ENCODE measurements at places on chromosomes 5 and 9.
A peak's percentile ranks its signal among the peaks of the same experiment; 100 is the strongest.

GRCh38 chr5:139025651-139026050, 150.5 kb upstream of the LRRTM2 start:
- no peak overlapping the region for H3K27ac ChIP-seq
- no peaks in the 10 kb centered on the region for H3K36me3 ChIP-seq
- H3K4me3 ChIP-seq: no peak overlapping the region
- no peak for DNase-seq
- no peaks in the 10 kb centered on the region for H3K27me3 ChIP-seq

DNA sequence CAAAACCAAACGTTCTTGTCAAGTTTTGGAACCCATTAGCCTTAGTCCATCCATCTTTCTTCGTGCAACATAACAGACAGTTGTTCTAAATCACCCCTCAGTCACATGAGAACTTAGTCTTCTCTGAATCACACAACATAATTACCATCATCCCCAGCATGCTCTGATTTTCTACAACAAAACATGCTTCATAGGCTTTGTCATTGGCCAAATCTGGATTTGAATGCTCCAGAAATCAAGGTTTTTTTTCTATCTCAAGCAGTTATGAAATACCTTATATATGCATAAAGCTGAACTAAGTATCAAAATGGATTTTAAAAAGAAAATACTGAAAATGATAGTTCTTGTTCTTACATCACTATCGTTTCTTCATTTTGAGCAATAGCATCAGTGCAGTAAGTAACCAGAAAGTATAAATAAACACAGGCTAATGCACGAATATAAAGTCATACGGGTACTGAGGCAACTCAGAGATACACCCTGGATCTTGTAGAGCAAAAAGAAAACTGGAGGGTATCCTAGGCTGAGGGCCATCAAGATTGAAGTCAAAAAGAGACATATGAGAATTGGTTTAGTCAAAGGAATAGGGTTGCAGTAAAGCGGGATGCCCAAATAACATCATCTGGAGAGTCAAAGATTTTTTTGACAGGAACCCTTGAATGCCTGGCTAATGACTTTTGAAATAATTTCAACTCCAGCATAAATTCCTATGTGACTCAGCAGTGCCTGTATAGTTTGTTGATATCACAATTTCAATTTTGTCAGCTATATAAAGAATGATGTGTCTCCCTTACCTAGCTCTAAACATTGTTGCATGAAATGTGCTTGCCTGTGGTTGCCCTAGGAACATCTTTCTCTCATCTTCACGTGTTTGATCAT, 164.7 kb downstream of the ADAMTSL1 start:
- H3K27me3 ChIP-seq: no peaks in the 10 kb centered on the region
- H3K27ac ChIP-seq: no peak overlapping the region
- H3K4me1 ChIP-seq: no peaks in the 10 kb centered on the region
- no peaks in the 10 kb centered on the region for H3K36me3 ChIP-seq

DNA sequence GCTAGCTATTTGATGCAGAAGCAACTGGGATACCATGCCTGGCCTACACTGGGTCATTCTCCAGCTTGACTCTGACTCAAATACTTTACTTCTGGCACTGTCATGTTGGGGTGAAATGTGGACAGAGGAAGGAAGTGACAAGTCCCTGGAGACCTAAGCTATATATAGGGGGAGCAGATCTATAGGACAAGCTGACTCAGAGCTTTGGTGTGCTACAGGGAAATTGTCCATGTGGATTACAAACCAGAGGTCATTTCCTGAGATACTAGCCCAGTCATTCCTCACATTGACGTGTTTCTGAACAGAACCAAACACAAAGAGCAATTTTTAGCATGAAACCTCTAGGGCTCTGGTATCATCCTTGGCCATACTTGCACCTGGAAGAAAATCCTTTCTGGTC, 531.6 kb upstream of the CLINT1 start:
- H3K4me3 ChIP-seq: no peak overlapping the region
- no peaks in the 10 kb centered on the region for H3K36me3 ChIP-seq
- DNase-seq: no peak
- H3K4me1 ChIP-seq: no peaks in the 10 kb centered on the region
- H3K27ac ChIP-seq: no peak overlapping the region

- DNase-seq: no peak
- peaks cover 66% of the 10 kb centered on the region for H3K27me3 ChIP-seq
- no peak overlapping the region for H3K4me3 ChIP-seq
- H3K36me3 ChIP-seq: no peaks in the 10 kb centered on the region
- H3K27ac ChIP-seq: no peak overlapping the region
- H3K4me1 ChIP-seq: no peaks in the 10 kb centered on the region
Measured at GRCh38 chr5:93596676-93597490, 13.9 kb downstream of the NR2F1 start.

DNA sequence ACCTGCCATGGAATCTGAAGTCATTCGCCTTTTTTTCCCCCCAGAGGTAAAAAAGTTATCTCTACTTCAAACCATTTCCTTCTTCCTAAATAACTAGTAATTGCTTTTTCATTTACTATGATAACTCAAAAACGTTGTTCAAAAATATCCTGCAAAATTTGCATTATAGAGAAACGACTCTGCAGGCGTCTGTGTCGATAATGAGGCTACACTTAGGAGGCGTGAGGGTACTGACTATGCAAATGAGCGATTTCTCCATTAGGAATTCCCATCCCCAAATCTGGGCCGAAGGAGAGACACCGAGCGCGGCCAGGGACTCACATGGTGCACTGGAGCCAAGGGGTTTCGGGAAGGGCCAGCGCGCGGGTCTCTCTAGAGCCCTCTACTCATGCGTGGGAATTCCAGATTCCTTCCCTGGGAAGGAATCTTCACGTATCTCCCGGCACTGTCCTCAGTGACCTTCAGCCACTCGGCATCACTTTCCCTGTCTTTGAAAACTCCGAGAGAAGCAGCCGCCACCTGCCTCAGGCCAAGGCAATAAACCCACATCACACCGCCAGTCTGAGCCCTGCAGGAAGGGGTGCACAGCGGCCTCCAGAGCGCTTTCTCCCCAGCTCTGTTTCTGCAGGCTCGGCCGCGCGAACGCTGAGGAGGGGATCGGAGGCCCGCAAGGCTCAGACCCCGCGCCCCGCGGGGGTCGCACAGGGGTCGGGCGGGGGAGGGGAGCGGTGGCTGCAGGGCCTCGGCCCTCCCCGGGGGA, 718 bp upstream of the DENND4C start:
- H3K27ac ChIP-seq: peak overlapping the region; percentile 81
- no peaks in the 10 kb centered on the region for H3K27me3 ChIP-seq
- DNase-seq: no peak
- H3K4me1 ChIP-seq: peaks cover 8% of the 10 kb centered on the region
- peak overlapping the region; percentile 61 for H3K4me3 ChIP-seq
- H3K36me3 ChIP-seq: peaks cover 7% of the 10 kb centered on the region

DNA sequence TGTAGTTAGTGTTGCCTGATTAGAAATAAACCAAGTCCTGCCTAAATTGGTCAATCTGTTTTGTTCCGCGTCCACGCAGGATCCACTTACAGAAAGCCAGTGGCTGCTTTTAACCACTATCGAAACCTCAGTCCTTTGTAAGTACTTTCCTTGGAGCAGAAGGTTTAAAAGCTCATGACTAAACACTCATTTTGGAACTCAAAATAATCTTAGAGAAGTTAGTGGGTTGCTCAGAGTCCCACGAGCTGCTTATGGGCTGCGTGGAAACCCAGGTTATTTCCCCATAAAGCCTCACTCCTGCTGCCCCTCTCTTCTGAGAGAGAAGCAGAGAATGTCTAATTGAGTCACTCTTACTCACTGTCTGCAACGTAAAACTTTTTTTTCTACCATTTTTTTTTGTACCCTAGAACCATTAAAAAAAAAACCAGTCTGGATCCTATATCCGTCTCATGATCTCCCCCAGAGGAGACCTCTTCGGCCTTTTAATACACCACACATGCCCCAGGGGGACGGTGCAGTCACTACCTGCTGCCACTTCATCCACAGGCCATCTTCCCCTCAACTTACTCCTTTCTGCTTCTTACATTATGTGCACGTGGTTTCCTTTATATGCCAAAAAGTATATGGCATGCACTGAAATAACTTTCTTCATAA, 7.6 kb downstream of the BASP1 start:
- no peaks in the 10 kb centered on the region for H3K36me3 ChIP-seq
- H3K4me1 ChIP-seq: no peaks in the 10 kb centered on the region
- no peak for DNase-seq
- no peak overlapping the region for H3K4me3 ChIP-seq
- no peaks in the 10 kb centered on the region for H3K27me3 ChIP-seq
